ENCODE measurements at places on chromosomes 1 and 21. TPM values are rescaled to one million over a fixed set of nuclear protein-coding genes. Genes with fewer than 3 reads are reported as not detected.

Gene HSD3B2
- 0.55 TPM for total RNA-seq

Gene HES2
- 0.49 TPM for total RNA-seq

Gene UTP11
- 28.4 TPM for total RNA-seq

Gene FNDC5
- 17.6 TPM for total RNA-seq

Gene PPFIA4
- 22.7 TPM for total RNA-seq

Gene GBP7
- 0.21 TPM for total RNA-seq

Gene CRP
- total RNA-seq, result not detected

Gene SH2D1B
- total RNA-seq, result 0.45 TPM

Gene WDR4
- total RNA-seq, result 13.3 TPM

GRCh38 chr1:91455334-91455733, 45.3 kb upstream of the CDC7 start:
- no peak for DNase-seq
- H3K36me3 ChIP-seq, result no peaks in the 10 kb centered on the region
- H3K4me3 ChIP-seq, result no peak overlapping the region

DNA sequence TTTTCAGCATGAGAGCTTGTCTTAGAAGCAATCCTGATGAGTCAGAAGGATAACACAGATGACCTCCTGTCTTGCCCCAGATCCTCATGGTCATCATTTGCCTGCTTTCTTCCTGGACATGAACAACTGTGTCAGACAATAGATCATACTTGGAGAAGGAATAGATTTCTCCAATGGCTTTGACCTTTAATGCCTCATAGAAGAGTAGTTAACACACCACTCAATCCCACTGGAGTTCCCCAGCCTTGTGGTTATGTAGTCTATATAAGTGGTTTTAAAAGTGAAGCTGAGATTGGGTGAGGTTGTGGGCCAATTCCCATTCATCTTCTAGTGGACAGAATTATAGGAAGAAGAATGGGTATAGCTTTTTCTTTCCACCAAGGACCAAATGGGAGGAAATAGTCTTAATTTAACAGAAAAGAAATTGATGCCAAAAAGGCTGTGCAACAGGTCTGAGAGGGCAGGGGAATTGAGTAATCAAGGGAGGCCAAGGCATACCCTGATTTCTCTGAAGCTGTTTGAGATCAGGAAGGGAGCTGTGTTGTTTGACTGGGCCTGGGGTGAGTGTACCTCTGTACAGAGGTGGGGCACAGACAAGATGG, 14.4 kb downstream of the PRCC start:
- no peak overlapping the region for H3K27ac ChIP-seq
- H3K4me1 ChIP-seq, result no peaks in the 10 kb centered on the region
- H3K4me3 ChIP-seq, result no peak overlapping the region
- DNase-seq, result no peak

DNA sequence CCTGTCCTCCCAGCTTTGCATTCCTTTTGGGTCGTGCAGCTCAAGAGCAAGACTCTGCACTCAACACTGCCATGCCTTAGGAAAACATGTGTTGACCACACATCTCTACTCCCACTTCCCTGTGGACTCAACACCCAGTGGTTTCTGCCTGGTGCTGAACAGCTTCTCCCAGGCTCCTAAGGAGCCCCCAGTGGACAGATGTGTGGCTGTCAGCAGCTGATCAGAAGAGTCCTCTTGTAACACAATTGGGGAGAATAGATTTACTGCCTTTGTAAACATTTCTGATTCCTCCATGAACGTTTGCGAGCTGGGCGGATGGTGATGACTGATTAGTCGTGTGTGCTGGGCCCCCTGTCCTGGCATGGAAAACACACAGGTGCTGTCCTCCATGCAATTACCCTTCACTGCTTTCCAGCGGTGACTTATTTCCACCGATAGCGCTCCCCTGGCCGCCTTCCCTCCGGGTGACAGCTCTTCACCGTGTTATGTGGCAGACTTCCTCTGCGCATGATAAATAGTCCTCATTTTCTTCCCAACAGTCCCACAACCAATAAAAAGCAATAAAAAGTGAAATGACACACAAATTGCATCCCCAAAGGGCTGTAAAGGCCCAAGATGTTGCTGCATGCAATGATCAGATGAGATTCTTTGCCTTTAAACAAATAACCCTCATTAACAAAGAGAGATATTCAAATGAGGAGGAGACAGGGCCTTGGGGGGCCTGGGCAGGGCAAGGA, 249.4 kb upstream of the AJAP1 start:
- no peaks in the 10 kb centered on the region for H3K4me1 ChIP-seq
- H3K4me3 ChIP-seq, result no peak overlapping the region
- H3K36me3 ChIP-seq, result no peaks in the 10 kb centered on the region
- H3K27me3 ChIP-seq, result no peaks in the 10 kb centered on the region
- no peak for DNase-seq
- no peak overlapping the region for H3K27ac ChIP-seq

DNA sequence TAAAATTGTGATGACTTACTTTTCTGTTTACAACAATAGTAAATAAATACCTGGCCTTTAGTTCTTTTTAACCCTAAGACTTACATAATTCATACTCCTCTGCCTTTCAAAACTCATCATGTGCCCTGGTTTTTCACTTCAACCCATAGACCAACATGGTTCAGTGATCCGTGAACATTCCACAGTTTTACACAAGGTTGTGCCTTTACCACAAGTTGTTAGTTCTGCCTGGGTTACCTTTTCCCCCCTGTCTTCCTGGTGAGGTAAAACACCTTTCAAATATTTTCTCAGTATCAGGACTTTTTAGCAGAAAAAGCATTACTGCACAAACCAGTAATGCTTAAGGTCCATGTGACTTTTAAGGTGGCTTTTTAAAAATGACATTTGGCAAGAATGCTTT, 1466.4 kb downstream of the PLA2G4A start:
- no peaks in the 10 kb centered on the region for H3K4me1 ChIP-seq
- no peak overlapping the region for H3K4me3 ChIP-seq
- no peaks in the 10 kb centered on the region for H3K36me3 ChIP-seq
- no peaks in the 10 kb centered on the region for H3K27me3 ChIP-seq
- no peak for DNase-seq

GRCh38 chr1:169363046-169363730, 4.4 kb downstream of the NME7 start:
- H3K4me1 ChIP-seq, result peaks cover 7% of the 10 kb centered on the region
- DNase-seq, result no peak
- no peaks in the 10 kb centered on the region for H3K27me3 ChIP-seq
- no peak overlapping the region for H3K4me3 ChIP-seq
- H3K36me3 ChIP-seq, result no peaks in the 10 kb centered on the region

- no peaks in the 10 kb centered on the region for H3K27me3 ChIP-seq
- no peak for DNase-seq
- H3K36me3 ChIP-seq, result no peaks in the 10 kb centered on the region
- H3K4me3 ChIP-seq, result no peak overlapping the region
These were observed 167.2 kb downstream of the FMN2 start for GRCh38 chr1:240258910-240259309.

GRCh38 chr1:33762962-33763361, 100.9 kb upstream of the HMGB4 start:
- no peak overlapping the region for H3K27ac ChIP-seq
- H3K4me3 ChIP-seq, result no peak overlapping the region
- DNase-seq, result no peak

DNA sequence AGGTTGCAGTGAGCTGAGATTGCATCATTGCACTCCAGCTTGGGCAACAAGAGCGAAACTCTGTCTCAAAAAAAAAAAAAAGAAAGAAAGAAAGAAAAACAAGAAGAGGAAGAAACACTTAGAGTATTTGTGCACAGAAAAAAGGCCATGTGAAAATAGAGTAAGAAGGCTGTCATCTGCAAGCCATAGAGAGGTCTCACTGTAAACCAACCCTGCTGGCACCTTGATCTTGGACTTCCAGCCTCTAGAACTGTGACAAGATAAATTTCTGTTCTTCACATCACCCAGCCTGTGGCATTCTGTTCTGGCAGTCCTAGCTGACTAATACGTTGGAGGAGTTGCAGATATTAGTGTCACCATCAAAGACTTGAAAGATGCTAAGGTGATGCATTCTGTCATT, 12.1 kb upstream of the ZDHHC18 start:
- DNase-seq, result no peak
- H3K36me3 ChIP-seq, result no peaks in the 10 kb centered on the region
- no peak overlapping the region for H3K4me3 ChIP-seq
- H3K4me1 ChIP-seq, result no peaks in the 10 kb centered on the region

- no peaks in the 10 kb centered on the region for H3K4me1 ChIP-seq
- no peak for DNase-seq
- no peak overlapping the region for H3K27ac ChIP-seq
- no peaks in the 10 kb centered on the region for H3K27me3 ChIP-seq
- H3K36me3 ChIP-seq, result no peaks in the 10 kb centered on the region
These were observed 494.7 kb upstream of the ADGRL2 start for GRCh38 chr1:81305997-81306452.

GRCh38 chr1:30759718-30760281, 2.2 kb upstream of the LAPTM5 start:
- no peak overlapping the region for H3K27ac ChIP-seq
- no peak overlapping the region for H3K4me3 ChIP-seq
- no peaks in the 10 kb centered on the region for H3K4me1 ChIP-seq
- no peak for DNase-seq
- H3K36me3 ChIP-seq, result no peaks in the 10 kb centered on the region

- peaks cover 8% of the 10 kb centered on the region for H3K4me1 ChIP-seq
- DNase-seq, result peak; percentile 66
- no peaks in the 10 kb centered on the region for H3K36me3 ChIP-seq
These were observed 545 bp downstream of the PATJ start for GRCh38 chr1:61742620-61743430.
